Stimulated activated CD8-positive, alpha-beta memory T cell treated with anti-CD3 and anti-CD28 coated beads, Interleukin-7, amount 100 ng/mL, for 1 hour (primary cell): ENCODE measurements at places on chromosomes 4 and X.

DNA sequence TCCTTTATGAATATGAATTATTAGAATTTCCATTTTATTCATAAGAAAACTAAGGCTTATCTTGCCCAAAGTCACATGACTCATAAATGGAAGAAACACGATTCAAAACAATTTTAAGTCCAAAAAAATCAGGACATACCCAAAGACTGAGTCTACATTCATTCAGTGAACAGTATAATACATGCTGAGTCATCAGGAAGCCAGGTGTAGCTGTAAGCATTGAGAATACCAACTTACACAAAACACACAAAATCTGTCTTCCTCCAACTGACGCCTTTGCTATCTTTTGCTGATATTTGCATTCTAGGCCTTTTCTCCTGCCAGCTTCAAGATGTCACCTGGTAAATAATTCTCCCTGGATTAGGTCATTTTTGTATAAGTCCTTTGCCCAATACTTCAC, 520.1 kb upstream of the GALNT7 start:
- DNase-seq = no peak

DNA sequence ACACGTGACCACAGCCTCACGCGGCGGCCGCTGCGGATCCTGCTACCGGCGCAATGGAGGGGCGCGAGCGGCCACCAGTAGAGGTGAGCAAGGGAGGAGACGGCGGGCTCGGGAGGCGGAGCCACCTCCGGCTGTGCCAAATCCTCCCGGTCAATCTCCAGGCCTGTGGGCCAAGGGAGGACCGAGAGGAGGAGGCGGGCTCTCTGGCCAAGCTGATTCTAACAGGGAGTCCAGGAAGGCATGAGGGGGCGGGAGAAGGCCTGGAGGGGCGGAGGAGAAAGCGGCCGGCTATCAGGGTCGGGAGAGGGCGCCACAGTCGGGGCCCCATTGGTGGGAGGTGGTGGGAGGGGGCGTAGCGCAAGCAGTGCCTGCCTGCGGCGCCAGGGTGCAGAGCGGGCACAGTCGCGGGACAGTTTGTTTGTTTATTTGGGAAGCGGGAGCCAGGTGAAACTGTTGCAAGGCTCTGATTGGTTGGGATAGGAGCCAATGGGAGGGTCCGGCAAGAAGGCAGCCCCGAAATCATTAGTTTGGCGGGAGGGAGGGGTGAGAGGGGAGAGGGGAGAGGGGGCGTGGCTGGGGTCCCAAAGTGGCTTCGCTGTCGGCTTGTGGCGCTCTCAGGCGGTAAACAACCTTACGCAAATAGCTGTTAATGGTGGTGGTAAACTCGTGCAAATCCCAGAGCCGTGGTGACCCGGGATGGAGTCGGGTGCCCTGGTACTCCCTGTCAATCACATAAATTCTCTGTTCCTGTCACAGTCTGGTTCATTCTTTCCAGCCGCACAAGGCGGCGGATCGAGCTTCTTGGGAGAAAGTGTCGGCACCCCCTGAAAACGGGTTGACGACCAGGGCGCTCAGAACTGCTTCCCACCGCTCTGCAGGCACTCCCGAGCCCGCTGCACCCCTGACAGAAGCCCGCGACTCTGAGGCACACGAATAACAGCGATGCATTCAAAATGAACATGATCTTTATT, at the start of gene IRS4:
Gene IRS4, minus strand, starts transcription at position 55 of the 971 bp plus-strand sequence.
- no peak for DNase-seq

DNA sequence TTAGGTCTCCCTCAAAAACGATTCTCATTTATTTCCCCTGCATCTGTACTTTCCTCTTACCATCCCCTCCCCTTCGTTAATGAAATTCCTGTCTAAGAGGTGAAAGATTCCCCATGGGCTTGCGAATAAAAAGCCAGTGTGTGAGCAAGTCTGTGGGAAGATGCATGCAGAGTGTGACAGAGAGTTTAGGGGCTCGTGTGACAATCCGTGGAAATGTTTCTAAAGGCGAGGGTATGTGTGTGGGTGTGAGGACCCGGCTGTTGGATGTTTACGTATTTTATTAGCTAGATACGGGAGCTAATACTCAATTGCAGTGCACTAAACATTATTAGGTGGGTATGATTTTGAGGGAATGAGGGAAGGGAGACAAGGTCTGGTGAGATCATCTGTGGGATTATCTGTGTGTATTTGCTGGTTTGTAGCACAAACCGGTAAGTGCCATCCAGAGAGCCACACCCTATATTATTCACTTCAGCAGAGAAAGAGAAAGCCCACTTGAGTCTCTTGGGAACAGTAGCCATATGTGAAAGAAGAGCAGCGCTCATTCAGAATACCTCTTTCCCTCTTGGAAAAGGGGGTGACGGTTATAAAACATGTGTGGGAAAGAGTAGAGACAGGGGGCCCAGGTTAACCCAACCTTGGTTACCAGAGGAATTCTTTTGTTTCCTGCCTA, 893 bp upstream of the HOPX start:
- no peak for DNase-seq

- no peak for DNase-seq
Measured at GRCh38 chr4:24470666-24471485, 113.5 kb downstream of the DHX15 start.

- DNase-seq = no peak
Measured at GRCh38 chr4:184282895-184283654, 65.4 kb upstream of the ENPP6 start.

DNA sequence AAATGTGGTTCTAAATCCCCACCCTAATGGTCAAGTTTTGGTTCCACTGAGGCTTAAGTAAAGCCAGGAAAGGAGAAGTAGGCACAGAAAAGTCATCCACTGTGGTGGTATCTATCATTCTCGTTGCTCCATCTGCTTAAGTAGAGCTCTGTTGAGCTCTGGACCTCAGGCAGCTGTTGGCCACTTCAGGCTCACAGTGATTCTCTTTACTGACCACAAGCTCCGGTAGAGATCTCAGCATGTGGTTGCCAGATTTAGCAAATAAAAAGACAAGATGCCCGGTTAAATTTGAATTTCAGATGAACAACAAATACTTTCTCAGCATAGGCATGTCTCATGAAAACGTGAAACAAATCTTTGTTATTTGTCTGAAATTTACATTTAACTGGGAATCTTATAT, 132.3 kb upstream of the PTCHD1 start:
- DNase-seq = no peak

DNA sequence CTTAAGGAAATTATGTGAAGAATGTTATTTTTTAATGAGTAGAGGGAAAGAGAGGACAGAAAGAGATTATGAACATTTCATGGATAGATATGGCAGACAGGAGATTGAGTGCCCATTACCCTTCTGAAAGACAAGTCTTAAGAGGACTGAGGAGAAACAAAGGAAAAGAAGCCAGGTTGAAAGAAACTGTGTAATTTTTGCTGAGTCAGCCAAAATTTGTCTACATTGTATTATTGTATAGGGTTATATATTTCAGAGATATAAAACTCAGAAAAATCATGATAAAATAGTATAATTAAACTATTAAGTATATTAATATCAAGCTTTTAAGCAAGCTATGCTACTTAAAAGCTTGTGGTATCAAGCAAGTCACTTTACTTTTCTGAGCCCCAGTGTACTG, 4.9 kb downstream of the TMPRSS11B start:
- DNase-seq = no peak

GRCh38 chr4:153531976-153532626, 65.9 kb downstream of the TMEM131L start:
- DNase-seq = no peak

GRCh38 chr4:75858721-75859120, 43.5 kb downstream of the PPEF2 start:
- DNase-seq = no peak

DNA sequence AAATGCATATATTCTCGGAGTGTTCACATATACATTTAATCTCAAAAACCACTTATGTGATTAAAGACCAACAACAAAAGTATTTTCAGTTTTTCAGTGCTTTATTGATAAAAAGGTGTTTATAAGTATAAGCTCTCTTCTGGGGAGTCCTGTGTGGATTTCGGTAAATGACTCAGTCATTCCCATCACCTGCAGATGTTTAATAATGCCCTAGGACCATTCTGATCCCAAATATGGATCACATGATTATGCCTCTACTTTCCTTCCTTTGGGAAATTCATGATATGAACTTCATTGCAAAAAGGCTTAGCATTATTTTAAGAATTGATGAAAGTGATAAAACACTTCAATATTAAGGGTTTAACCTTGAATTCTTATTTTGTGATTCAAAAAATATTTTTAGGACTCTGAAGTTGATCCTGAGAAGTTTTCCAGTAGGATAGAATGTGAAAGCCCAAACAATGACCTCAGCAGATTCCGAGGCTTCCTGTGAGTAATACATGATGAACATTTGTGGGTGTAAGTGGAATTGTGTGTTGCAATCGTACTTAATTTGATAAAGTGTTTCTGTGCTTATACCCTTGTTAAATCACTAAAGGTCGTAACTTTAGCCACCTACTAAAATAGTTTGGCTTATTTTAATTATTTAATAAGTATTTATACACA, 40.2 kb downstream of the ATP10D start:
- no peak for DNase-seq

GRCh38 chr4:175435381-175435783, 376.7 kb downstream of the GPM6A start:
- DNase-seq = no peak

- DNase-seq = no peak
Measured at GRCh38 chr4:76997532-76997931, 48.0 kb downstream of the SEPTIN11 start.

DNA sequence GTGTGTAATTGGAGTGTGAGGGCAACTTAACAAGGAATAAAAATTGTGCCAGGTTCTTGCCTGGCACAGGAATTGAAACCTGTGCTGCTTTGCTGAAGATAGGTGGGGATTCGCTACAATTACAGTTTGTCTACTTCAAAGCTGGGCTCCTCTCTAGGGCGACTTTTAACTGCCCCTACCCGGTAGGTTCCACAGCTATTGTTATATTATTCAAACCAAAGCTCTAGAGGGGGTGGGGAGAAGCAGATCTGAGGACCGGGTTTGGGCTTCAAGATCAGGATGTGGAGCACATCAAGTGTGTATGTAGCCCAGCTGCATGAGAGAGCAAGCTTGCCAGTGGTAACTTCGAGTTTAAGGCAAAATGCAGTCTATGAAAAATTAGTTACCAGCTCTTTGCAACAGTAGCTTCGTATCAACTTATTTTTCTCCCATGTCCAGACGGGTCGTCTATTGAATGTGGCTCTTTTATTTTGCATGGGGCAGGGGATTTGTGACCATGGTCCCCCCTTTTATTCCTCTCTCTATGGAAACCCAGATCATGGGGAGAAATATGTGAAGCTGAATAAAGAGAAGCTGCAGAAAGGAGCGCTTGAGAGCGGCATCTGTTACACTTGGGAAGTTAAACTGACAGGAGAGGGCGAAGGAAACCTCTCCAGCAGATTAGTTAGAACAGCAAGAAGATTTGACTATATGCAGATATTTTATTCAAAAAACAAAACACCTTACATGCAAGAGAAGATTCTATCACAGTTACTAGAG, 3.2 kb upstream of the POU3F4 start:
- no peak for DNase-seq

GRCh38 chrX:97858592-97858991, 974.9 kb downstream of the RPA4 start:
- DNase-seq = no peak
